ENCODE measurements at places on chromosomes 5 and 9. TPM values are rescaled to one million over a fixed set of nuclear protein-coding genes. Genes with fewer than 3 reads are reported as not detected.

PKD2L2 gene
- not detected for total RNA-seq

ADAMTS2 gene
- 0.29 TPM for total RNA-seq

FBP2 gene
- total RNA-seq = not detected

GRCh38 chr5:79792463-79792862 is 102.8 kb downstream of the CMYA5 start:
- no peak for DNase-seq

DNA sequence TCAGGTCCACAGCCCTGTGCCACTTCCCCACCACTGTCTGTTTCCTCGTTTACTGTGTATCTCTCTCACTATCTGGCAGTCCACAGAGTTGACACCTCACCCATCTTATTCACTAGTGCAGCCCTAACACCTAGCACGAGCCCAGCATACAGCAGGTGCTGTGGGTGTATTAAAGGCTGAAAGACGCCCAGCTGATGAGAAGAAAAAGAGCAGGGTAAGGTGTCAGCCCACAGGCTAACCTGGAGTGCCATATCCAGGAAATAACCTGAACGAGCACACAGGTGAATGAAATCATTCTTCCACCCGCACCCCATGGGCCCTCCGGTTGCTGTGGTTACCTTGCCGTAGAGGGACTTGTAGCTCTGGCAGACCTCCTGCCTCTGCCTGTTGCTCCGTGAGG is 18.6 kb downstream of the ANXA6 start:
- no peak for DNase-seq

DNA sequence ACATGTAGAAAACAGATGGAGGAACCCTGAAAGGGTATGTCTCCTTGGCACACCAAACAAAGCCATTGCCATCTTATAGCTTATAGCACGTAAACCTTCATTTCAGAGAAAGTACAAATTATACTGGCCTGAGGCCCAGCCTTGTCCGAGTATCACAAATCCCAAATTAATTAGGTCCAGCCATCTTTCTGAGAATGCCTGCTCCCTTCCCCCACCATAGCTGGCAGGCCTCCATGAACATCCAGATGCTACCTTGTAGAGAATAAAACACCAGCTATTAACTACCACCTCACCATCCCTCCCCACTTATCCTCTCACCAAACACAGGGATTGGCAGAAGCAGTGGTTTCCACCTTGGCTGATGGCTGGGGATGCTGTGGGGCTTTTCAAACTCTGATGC is 224.0 kb downstream of the SPOCK1 start:
- no peak for DNase-seq

GRCh38 chr5:177472460-177473442 is 683 bp downstream of the DBN1 start:
- no peak for DNase-seq

DNA sequence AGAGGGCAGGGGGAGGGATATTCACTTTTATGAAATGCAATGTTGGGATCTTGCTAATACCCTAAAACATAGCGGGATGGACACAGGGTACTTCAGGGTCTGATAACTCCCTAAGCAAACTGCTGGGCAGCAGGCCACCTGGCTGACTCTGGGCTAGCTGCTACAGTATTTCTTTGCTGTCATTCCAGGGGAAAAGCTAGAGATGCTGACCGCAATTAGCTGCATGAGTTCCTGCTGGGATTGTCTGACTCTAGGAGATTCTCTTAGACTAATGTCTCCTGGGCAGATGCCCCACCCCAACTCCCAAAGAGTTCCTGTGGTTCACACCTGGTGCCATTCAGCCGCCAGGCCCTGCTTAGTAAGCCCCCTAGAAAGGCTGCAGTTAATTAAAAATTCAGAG is 69.9 kb downstream of the PSAT1 start:
- no peak for DNase-seq

Measured in epithelial cell of proximal tubule (primary cell).